WTC11 (cell line): ENCODE measurements at places on chromosomes 5 and 9. TPM values are rescaled to one million over a fixed set of nuclear protein-coding genes. Genes with fewer than 3 reads are reported as not detected.

The LECT2 gene
- not detected in 3 replicates for total RNA-seq

The FREM1 gene
- 2.8 to 3.6 TPM (median 3.0 TPM) in 3 replicates for total RNA-seq

The RASGEF1C gene
- 0.44 to 0.96 TPM (median 0.82 TPM) in 3 replicates for total RNA-seq

The LVRN gene
- total RNA-seq, result 0.13 to 0.32 TPM (median 0.27 TPM) in 3 replicates

The ZDHHC11 gene
- total RNA-seq, result 21.4 to 37.5 TPM (median 37.3 TPM) in 3 replicates

The HAUS6 gene
- 37.9 to 43.3 TPM (median 39.8 TPM) in 3 replicates for total RNA-seq

The ADGRD2 gene
- 0.61 to 1.6 TPM (median 1.3 TPM) in 3 replicates for total RNA-seq

DNA sequence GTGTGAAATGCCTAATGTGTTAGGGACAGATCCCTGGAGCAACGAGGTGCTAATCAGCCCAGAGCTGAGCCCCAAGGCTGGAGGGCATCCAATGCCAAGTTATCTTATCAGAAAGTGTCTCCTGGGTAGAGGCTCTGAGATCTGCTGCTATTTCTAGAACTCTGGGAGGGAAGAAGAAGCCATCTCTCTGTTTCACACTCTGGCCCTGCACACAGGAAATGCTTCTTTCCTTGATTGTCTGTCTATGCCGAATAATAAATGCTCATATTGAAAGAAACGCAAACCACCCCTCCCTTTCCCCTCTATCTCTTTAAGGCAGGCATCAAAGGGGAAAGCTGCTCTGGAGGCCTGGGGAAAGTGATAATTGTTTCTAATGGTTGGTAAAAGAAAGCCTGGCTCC is 166.7 kb downstream of the PAPPA start:
- no peaks in the 10 kb centered on the region for H3K36me3 ChIP-seq
- no peak for DNase-seq
- H3K4me3 ChIP-seq, result no peak overlapping the region
- H3K27me3 ChIP-seq, result peaks cover 11% of the 10 kb centered on the region; the same call in 1 of the 2 replicates

DNA sequence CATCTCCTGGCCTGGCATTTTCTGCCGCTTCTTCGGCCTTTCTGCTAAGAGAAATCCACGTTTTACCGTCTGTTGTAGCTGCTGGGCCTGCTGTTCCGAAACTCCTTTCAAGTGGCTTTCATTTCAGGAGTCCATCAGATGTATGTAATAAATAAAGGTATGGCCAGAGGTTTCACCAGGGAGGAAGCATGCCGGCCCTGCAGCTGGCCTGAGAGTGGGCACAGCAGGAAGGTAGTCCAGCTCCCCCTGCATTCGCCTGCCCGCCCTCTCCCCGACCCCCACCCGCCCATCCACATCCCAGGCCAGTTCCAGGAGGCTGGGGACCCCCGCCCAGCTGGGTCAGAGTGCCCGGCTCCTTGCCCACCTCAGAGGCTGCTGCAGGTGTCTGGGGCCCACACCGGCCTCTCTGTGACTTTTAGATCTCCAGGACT is 46.4 kb upstream of the EXOC3 start:
- peaks cover 15% of the 10 kb centered on the region; the same call in 1 of the 2 replicates for H3K27me3 ChIP-seq
- peaks cover 12% of the 10 kb centered on the region for H3K4me1 ChIP-seq
- DNase-seq, result no peak
- no peaks in the 10 kb centered on the region for H3K36me3 ChIP-seq
- H3K4me3 ChIP-seq, result no peak overlapping the region

GRCh38 chr5:109146591-109146990 is 263.2 kb downstream of the PJA2 start:
- no peak overlapping the region for H3K4me3 ChIP-seq
- no peaks in the 10 kb centered on the region for H3K27me3 ChIP-seq
- H3K36me3 ChIP-seq, result no peaks in the 10 kb centered on the region
- H3K27ac ChIP-seq, result no peak overlapping the region
- 0 out of 2 replicates have a peak, but pooled peaks cover 2% of the 10 kb centered on the region for H3K4me1 ChIP-seq

GRCh38 chr9:124297915-124298645 is 40.3 kb downstream of the NEK6 start:
- peak overlapping the region; percentile 49; the same call in 1 of the 2 replicates for H3K27ac ChIP-seq
- no peak for DNase-seq
- no peaks in the 10 kb centered on the region for H3K27me3 ChIP-seq

- no peak for DNase-seq
- H3K36me3 ChIP-seq, result no peaks in the 10 kb centered on the region
- peaks cover 35% of the 10 kb centered on the region for H3K4me1 ChIP-seq
- H3K27ac ChIP-seq, result no peak overlapping the region
These were observed 72.7 kb downstream of the C9orf57 start for GRCh38 chr9:71987471-71988371.

DNA sequence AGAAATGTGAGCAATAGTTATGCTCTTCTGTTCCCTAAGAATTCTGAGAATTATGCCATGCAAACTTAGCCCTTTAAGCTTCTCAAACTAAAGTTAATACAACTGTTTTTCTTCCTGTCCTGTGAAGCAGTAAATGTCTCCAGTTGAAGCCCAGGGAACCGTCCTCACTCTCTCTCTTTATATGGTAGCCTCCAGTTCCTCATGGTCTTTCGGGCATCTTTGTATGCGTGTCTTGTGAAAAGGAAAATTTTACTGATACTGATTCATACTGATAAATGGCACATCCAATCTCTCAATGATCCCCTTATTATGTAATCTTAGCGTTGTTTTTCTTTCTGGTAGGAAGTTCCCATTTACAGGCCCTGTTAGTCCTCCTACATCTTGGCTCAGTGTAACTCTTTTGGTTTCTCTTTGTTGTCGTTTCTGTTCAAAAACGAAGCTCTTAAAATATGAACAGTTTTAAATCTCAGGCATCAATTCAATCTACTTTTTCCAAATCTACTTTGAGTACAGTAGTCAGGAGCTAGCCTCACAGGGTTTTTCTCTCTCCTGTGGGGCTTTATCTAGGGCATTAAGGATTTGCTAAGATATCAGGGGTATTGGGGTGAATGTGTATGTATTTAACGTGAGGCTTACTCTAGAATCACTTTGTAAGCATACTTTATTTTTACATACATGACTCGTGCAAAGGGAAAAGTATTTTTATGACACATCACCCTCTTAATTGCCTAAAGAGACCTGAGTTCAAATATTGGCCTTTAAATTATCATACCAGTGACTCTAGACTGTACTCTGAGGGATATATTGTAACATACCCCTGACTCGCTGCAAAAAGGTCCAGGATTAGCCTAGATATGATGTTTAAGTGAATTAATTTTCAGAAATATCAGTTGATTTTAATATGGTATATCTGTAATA is 258.0 kb downstream of the NR3C1 start:
- H3K4me3 ChIP-seq, result no peak overlapping the region
- H3K27me3 ChIP-seq, result no peaks in the 10 kb centered on the region
- no peaks in the 10 kb centered on the region for H3K4me1 ChIP-seq
- H3K36me3 ChIP-seq, result peaks cover 8% of the 10 kb centered on the region; the same call in 1 of the 2 replicates
- H3K27ac ChIP-seq, result no peak overlapping the region

DNA sequence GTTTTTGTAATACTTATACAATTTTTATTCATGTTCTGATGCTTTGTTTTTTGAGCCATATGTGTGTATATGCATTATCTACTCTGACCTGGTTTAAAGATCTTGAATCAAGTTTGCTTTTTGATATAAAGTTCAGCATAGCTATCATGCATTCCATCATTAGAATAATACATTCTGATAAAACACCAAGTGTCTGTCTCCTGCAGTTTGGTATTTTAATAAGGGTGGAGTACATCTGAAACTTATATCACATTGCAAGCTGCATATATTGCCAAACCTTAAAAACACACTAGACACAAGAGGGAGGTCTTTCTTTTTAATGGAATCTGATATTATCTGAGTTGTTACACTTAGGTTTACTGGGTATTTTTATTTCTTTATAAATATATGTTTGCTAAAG is 102.8 kb upstream of the ADAMTSL1 start:
- H3K4me1 ChIP-seq, result peaks cover 5% of the 10 kb centered on the region
- H3K4me3 ChIP-seq, result no peak overlapping the region
- H3K27me3 ChIP-seq, result no peaks in the 10 kb centered on the region
- no peak overlapping the region for H3K27ac ChIP-seq
- DNase-seq, result no peak

- H3K4me3 ChIP-seq, result no peak overlapping the region
- H3K27ac ChIP-seq, result no peak overlapping the region
- no peak for DNase-seq
- peaks cover 7% of the 10 kb centered on the region for H3K4me1 ChIP-seq
- H3K27me3 ChIP-seq, result no peaks in the 10 kb centered on the region
These were observed 177.5 kb downstream of the GABRB2 start for GRCh38 chr5:161369022-161369421.

DNA sequence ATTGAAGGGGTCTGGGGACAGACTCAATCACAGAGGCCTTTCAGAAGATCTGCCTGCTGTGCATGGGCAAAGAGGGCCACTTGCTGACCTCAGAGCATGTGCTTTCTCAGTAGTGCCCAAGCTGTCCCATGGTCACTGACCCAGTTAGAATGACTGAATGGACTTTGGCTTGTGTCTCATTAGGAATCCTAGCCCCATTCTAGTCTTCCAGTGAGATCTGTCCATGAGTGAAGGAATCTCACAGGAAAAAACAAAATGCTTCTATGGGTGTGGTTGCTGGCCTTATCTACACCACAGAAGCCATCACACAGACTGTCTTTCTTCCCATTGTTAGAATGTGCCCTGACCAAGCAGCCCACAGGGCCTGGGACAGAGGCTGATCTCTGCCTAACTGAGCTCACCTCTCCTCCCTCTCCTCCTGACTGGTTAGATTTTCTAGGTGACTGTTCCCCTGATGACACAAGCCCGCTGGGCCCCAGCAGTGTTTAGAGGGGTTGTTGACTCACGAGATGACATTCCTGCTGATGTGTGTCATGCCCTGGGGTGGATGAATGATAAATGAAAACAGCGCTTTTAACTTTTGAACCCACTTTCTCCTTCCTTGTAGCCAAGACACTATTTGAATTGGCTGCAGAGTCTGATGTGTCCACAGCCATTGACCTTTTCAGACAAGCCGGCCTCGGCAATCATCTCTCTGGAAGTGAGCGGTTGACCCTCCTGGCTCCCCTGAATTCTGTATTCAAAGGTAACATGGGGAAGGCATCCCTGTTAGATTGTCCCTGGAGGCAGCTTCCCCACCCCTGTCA is 24.8 kb downstream of the TGFBI start:
- H3K27ac ChIP-seq, result no peak overlapping the region
- no peak overlapping the region for H3K4me3 ChIP-seq
- no peaks in the 10 kb centered on the region for H3K36me3 ChIP-seq
- H3K4me1 ChIP-seq, result peaks cover 15% of the 10 kb centered on the region
- no peak for DNase-seq

- DNase-seq, result no peak
- peaks cover 9% of the 10 kb centered on the region; the same call in 1 of the 2 replicates for H3K27me3 ChIP-seq
- no peaks in the 10 kb centered on the region for H3K4me1 ChIP-seq
- H3K4me3 ChIP-seq, result no peak overlapping the region
- H3K36me3 ChIP-seq, result no peaks in the 10 kb centered on the region
- no peak overlapping the region for H3K27ac ChIP-seq
These were observed 37.6 kb downstream of the DUSP1 start for GRCh38 chr5:172733131-172733973.
